CD4-positive, alpha-beta T cell treated with Interleukin-6 at 100 ng/mL for 8 hours (primary cell): ENCODE measurements at places on chromosomes 1 and 21.

- no peak for DNase-seq
These were observed 25.0 kb upstream of the GBP1 start for GRCh38 chr1:89089962-89090361.

DNA sequence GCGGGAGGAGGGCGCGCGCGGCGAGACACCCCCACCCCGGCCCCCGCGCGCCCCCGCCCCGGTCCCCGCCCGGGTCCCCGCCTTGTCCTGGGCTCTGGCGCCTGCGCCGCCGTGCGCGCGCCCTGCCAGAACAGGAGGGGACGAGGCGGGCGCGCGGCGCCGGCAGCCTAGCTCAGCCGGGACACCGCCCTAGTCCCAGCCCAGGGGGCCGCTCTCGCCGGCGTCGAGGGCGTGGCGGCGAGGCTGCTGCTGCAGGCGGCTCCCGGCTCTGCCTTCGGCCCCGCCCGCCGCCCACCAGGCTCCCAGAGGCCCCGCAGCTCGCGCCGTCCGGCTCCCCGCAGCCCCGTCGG, at the start of gene RCAN3:
RCAN3 (plus strand) TSS at position 128 of the 350 bp plus-strand sequence. CDS start 11,537 bp downstream, outside the sequence.
- peak; percentile 88 for DNase-seq

DNA sequence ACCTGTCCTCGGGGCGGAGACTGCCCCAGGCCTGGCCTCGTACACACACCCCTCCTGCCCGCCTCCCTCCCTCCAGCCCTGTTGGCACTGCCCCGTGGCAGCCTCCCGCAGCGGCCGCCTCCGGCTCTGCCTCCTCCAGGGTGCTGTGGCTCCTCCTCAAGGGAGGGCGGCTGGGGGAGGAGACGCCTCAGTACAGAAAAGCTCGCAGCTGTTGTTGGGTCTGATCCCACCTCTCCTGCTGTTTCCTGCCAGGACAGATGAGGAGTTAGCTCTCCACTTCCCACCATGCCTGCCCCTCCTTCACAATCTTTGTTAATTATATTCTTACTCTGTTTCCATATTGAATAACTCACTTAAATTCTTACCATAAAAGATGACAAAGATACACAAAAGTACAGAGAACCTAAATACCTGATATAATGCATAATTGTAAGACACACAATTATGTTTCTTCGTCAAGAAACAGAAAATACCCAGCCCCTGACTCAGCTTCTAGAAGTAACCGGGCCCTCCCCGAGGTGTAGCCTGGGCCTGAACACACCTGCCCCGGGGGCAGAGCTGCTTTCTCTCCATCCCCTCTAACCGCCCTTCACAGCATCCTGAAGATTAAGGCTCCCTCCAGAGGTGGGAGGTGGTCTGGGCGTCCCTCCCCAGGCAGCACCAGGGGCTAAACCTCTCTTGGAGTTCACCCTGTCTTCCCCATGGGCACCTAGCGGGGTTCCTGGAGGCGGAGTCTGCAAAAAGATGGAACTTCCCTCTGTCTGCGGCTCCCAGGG, 30.6 kb upstream of the COL6A1 start:
- DNase-seq: no peak

DNA sequence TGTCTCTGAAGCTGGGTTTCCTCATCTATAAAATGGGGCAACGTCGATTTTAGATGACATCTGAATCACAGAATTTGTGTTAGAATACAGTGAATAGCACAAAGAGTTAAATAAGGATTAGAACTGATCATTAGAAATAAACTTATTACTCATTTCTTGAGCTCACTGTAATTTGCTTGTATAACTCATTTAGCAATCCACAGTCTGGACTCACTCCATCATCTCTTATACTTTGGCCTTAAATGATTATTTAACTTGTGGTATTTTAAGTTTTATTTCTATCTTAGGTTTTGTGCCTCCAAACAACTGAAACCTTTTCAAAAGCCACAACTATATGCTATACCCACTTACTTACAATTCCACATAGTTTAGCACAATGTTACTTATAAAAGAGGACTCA, 128.0 kb downstream of the CDC42BPA start:
- DNase-seq: no peak

DNA sequence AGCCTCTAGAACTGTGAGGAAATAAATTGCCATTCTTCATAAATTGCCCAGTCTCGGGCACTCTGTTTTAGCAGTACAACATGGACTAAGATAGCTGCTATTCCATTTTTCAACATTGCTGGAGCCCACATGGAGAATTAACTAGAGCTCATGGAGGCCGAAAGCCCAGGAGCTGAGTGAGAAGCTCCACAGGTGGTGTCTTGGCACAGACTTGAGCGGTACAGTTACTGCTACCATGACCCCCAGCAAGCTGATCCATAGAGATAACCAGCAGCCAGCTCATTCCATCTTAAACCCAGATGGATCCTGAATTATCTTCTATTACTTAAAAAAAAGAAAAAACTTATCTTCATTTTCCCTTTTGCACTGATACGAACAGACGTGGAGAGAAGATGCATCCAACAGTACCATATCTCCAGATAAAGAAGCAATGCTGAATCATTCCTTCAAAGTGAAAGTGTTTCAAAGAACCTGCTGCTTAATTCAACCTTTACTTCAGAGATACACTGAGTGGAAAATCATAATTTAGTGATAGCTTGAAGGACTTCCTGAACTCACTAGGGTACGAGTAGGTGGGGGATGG, 115.1 kb downstream of the SETD4 start:
- DNase-seq: no peak

DNA sequence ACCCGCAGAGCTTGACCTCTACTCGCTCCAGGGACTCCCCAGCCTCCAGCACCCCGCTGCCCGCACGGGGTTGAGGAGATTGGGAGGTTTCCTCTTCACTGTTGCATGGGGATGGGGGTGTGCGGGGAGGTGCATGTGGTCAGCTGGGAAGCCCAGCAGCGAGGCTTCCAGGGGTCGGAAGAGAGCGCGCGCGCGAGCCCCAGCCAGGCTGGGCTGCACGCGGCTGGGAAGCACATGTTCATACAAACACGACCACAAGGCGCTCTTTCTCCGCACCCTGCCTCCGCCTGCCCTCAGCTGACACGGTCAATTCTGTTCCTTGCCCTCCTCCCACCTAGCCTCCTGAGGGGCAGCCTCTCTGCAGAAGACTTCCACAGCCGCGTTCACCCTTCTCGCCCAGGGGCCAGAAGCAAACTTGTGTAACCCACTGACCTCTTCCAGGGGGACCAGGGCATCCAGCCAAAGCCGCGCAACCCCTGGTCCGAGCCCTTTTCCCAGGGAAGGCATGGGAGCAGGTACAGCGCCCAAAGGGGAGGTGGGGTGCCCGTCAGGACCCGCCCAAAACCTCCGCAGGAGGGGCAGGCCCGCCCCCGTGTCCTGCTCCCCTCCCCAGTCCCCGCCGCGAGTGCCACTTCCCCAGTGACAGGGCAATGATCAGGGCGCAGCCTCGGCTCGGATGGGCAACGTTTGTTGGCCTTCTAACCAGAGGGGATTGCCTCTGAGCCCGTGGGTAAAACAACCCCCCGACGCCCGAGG, 1.3 kb downstream of the COL24A1 start:
- no peak for DNase-seq

DNA sequence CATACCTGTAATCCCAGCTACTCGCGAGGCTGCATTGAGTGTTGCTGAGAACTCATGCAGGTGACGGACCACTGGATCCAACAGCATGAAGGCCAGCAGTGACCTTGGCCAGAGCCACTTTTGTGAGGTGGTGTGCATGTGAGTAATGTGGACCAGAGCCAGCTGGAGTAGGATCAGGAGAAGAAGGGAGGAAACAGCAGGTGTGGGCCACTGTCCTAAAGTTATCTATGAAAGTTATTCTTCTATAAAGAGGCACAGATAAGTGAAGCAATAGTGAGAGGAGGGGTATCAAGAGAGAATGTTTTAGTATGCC, 47.8 kb downstream of the TCP10L start:
- no peak for DNase-seq
